ENCODE measurements at places on chromosomes 1 and 21.

GRCh38 chr1:186112280-186112679 is 262.8 kb downstream of the TPR start:
- no peak for DNase-seq

DNA sequence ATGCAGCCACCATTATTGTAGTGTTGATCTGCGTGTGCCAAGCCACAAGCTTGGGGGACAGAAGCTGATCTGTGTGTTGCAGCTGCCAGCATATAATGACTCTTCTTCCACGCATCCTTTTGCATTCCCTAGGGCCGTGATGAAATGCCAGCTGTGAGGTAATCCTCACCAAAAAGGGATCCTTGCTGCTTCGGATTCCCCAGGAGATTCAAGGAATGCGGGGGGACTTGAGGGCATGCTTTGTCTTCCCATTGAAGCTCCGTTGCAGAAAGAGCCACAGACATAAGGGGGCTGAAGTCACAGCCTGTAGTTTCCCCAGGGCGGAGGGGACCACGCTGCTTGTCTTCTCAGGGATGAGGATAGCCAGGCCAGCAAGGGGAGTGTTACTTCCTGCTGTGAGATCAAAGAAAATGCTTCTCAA is 281.6 kb upstream of the FMN2 start:
- peak; percentile 42 for DNase-seq

DNA sequence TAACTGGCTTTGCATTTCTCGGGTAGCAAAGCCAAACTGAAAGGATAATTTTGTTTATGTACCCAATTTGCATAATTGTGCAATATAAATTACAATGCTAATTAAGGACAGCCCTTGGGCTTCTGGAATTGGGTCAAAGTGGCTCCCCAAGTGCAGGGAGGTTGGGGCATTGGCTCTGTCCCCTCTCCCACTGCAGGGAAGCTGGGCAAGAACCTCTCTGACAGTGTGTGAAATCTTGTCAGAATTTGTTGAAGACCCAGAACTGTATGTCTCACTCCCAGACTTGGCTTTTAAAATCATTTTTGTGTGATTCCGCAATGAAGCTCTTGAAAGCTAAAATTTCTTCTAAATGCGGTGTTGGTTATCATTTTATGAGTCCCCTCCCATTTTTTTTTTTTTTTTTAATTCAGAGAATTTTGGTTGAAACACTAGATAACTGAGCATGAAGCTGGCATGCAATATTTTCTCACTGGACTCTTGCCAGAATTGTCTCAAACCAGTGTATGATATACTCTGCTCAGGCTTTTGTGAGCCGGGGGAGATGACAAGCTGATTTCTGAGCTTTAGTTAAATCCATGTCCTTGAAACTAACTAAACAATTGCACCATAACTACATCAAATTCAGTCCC is 878.9 kb upstream of the CXADR start:
- DNase-seq = peak; percentile 3

GRCh38 chr1:68166348-68166747 is 66.0 kb downstream of the WLS start:
- no peak for DNase-seq

DNA sequence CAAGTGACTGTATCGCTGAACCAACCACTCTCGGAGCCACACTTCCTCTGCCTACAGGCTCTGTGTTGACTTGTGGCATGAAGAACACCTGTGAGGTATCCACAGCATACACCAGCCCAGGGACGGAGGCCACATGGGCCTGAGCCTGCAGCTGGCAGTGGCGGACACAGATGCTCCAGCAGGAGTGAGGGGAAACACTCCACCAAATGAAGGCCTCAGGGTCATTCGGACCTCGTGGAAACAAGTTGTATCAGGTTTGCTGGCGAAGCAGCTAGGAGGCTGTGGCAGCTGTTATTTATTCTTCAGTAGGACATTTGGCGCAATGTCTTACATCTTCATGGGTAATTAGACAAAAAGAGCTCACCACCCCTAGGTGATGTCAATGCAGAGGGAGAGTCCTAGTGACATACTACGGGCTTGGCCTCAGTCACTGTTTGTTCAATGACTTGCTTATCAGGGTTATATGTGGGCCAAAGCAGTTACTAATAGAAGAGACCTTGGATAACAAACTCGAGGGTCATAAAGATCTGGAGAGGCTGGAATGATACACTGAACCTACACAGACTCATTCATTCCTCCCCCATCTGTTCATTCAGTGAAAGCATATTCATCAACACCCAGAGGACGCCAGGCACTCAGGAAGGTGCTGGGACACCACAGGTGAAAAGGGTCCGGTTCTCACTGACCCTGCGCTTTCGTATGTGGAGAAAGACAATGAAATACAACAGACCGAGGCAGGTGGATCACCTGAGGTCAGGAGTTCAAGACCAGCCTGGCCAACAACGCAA is 11.6 kb upstream of the ETS2 start:
- no peak for DNase-seq

GRCh38 chr1:172414331-172414730 is 6.2 kb upstream of the C1orf105 start:
- peak; percentile 69 for DNase-seq

DNA sequence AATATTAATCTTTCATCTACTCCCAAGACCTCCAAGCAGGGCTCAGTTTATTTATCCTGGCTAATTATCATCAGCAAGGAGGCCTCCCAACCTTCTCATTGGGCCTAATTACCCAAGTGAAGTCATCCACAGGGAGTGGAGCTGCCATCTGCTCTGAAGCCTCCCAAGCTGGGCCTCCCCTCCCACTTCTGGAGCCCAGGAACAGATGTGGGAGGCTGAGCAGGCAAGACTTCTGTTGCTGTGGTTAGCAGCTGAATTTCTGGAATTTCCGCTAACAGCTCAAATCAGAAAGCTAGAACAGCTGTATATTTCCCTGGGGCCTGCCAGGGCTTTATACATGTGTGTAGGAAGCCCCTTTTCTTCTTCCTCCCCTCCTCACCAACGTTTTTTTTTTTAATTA is 127.5 kb downstream of the UCK2 start:
- DNase-seq = peak; percentile 89

- no peak for DNase-seq
Measured at GRCh38 chr1:165837838-165838364, 10.5 kb downstream of the UCK2 start.

DNA sequence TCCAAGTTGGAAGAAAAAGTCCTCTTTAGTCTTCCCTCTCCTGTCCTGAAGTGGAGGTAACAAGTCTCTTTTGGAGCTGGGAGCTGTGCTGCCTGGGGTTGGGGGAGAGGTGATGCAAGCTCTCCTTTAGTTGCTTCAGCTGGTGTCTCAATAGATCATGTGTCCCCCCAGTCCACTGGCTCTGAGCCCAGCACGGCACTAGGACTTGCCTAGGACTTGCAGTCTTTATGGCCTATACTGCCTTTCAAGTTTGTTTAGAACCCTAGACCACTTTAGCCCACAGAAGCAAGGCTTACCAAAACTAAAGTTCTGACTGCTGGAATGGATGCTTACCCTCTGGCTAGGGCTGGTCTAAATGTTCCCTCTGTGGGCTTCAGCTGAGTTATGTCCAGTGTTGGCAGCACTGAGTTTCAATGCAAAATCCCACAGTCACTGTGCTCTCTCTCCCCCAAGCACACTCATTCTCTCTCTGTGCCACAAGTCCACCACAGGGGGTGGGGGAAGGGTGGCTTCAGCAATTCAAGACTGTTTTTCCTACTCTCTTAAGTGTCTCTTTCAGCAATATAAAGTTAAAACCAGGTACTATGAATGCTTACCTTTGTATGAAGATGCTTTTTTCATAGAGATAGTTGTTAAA is 185.0 kb downstream of the DNAH14 start:
- no peak for DNase-seq

DNA sequence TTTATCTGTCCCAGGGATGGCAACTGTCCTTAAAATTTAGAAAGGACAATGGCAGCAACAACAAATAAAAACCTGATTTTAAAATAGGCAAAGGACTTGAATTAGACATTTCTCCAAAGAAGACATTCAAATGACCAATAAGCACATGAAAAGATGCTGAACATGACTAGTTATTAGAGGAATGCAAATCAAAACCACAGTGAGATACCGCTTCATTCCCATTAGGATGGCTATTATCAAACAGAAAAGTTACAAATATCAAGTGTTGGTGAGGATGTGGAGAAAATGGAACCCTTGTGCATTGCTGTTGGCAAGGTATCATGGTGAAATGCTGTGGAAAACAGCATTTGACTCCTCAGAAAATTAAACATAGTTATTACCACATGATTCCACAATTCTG is 120.7 kb downstream of the CRB1 start:
- no peak for DNase-seq

- DNase-seq = peak; percentile 56
Measured at GRCh38 chr1:10108134-10108663, 75.4 kb downstream of the UBE4B start.

DNA sequence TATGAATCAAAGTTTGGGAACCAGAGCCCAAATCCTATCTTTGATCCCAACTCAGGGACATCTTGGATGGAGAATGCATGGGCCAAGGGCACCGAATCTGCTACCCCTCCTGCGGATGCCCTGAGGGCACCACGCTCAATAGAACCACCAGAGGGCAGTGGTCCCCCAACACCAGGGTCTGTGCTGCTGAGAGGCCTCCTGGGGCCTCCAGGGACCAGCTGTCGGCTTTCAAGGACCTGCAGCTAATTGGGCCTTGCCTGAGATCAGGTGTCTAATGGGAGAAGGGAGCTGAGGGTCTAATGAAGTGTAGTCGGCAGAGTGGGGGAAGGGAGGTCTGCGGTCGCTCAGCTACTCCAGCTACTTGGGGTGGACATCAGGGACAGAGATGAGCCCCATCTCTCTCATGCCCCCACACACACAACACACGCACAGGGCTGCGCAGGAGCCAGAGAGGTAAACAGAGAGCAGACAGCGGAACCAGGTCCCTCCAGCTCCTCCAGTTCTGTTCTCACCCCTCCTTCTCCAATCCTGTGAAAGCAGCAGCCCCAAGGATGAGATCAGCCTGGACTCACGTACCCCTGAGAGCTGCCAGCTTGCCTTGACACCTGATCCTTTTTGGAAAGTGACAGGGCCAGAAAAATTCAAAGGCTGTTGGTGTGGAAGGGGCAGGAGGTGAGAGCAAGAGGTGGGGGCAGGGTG is 34.9 kb upstream of the PPP1R15B start:
- peak; percentile 52 for DNase-seq

DNA sequence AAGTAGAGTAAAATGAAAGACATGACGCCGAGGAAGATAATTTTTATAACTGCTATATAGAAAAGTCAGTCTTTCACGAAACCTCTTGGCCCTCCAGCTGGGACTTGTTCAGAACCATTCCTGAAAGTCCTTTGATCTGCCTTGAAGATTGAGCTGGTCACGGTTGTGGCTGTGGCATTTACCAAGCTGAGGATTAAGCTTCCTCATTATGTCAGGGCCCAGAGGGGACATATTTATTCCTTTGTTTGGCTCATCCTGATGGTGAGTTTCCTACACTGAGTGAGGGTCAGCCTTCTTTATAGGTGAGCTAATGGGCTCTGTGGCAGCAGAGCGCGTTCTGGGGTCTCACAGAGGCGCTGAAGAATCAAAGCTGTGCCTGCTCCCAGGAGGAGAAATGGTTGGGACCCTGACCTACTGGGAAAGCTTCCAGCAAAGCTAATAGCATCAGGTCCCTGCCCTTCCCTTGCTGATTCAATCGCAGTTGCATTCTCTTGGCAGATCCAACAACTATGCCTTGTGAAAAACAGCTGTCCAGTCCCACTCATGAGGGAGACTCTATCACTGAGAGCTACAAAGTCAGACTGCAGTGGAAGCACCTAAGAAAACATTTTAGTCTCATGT is 43.2 kb upstream of the PBX1 start:
- peak; percentile 23 for DNase-seq

- DNase-seq = no peak
Measured at GRCh38 chr1:203691447-203691846, 64.8 kb downstream of the ATP2B4 start.

GRCh38 chr21:41289431-41289830 is 27.2 kb upstream of the FAM3B start:
- no peak for DNase-seq

Data from AG10803 (cell line).